Activated T-cell treated with anti-CD3 and anti-CD28 coated beads for 24 hours (primary cell): ENCODE measurements at places on chromosomes 1 and 21.

GRCh38 chr1:7159116-7159781 lies 374.0 kb downstream of the CAMTA1 start:
- DNase-seq, result no peak

DNA sequence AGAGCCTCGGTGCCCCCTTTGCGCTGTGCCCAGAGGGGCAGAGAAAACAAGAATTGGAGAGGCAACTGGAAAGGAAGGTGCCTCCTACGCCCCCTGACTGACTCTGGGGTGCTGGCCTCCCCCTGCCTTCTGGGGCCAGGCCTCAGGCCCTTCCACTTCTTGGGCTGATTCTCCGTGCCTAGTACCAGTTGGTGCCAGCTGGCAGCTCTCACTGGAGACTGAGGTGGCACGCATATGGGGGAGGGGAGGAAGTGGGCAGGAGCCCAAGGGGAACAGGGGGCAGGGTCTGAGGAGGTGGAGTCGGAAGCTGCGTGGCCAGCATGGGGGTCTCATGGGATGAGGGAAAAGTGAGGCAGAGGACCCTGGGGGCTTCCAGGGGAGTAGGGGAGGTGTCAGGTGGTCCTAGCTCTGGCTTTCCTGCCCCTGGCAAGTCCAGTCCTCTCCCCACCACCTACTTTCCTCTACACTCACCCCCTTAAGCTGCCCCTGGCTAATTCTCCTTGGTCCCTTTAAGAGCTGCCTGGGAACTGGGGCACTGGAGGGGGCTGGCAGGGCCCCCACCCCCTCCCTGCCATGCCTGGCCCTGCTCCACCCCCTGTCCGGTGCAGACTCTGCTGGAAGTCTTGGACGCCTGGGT lies 6.5 kb upstream of the SEMA4A start:
- DNase-seq, result no peak

GRCh38 chr1:85857991-85858390 lies 149.8 kb upstream of the ZNHIT6 start:
- no peak for DNase-seq

DNA sequence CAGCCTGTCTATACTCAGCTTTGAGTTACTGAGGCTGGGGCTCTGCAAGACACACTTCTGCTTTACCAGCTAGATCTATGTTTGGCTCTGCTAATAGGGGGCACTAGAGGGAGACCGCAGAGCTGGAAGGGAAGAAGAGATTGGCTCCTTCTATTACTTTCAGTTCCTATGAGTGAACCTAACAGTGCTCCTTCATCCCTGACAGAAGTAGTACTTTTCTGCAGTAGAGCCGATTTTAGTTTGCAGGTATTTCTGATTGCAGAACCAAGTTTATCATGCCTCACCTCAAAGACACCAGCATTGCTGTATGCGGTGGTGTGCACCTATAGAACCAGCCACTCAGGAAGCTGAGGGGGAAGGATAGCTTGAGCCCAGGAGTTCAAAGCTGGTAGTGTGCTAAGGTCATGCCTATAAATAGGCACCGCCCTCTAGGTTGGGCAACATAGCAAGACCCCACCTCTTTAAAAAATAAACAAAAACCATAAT lies 5.7 kb upstream of the ZDHHC18 start:
- DNase-seq, result no peak

- DNase-seq, result no peak
Observed at GRCh38 chr1:169295846-169296245, 71.8 kb downstream of the NME7 start.

DNA sequence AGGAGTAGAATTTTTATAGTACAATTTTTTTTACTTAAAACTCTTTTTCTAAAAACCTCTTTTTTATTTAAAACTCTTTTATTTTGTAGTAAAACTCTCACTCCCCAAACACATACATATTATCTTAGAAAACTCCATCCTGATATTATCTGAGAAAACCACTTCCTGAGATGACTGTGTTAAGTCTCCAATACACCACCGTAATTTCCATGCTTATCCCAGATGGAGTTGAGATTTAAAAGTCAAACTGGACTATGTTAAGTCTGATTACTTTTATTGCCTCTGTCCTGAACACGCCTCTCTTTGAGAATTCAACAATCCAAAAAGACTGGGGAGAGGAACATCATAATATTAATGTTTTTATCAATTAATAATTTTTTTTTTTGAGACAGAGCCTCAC lies 3.7 kb downstream of the SEC16B start:
- DNase-seq, result no peak

- DNase-seq, result no peak
Observed at GRCh38 chr1:9294910-9295636, 2.4 kb downstream of the SPSB1 start.

GRCh38 chr1:244846653-244847052 lies 11.2 kb downstream of the COX20 start:
- no peak for DNase-seq

- no peak for DNase-seq
Observed at GRCh38 chr1:244341455-244342450, 110.0 kb downstream of the ADSS2 start.

DNA sequence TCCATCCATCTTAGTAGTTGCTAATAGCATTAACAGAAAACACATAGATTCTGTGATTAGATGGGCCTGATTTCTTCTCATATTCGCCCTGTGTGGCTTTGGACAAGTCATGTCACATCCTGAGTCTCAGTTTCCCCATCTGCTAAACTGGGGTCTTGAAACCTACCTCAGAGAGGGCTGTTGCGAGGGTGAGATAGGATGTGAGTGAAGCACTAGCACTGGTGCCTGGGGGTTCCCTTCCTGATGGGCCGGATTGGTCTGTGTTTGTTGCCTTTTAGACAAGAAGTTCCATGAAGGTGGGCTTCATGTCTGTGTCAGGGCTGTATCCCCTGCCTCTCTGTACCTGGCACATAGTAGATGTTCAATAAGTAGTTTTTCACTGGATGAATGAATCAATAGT lies 3.5 kb upstream of the MAN1C1 start:
- DNase-seq, result no peak

DNA sequence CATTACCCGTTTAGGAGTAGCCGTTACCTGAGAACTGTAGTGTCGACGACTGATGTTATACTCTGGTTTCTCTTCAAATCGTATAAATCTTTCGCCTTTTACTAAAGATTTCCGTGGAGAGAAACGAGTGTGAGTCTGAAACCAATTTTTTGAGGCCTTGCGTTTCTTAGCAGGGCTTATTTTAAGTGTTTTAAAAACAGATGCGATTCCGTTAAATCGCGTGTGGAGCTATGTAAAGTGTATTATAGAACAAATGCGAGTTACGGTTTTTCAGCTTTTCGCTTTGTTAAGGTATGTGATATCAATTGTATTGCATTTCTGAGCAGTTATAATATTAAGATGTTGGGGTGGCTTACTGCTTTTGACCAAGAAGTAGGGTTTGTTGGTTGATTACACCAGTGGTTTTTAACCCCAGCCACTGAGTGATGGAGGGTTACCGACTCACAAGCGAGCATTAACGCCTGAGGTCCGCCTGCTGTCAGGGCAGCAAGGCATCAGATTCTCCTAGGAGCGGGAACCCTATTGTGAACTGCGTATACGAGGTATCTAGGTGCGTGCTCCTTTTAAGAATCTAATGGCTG lies 18.0 kb downstream of the KIAA2013 start:
- DNase-seq, result peak; percentile 73

DNA sequence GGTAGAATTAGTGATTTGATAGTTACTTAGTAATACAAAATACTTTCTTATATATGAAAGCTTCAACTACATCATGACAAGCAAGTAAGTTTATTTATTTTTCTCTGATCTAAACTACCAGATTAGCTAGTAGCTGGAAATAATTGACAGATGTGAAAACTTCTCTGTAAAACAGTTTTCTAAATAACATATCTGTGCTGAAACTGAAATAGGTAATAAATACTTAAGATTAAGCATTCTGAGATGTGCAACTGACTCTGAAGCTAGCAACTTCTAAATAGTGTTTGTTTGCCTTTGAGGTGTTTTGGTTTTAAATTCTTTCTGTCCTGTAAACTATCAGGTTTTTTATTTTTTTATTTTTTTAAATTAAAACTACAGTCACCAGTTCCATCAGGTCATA lies 18.5 kb upstream of the LHX8 start:
- DNase-seq, result no peak

- DNase-seq, result no peak
Observed at GRCh38 chr1:222910699-222911098, 95.9 kb downstream of the DISP1 start.

- no peak for DNase-seq
Observed at GRCh38 chr1:111988743-111989453, 570 bp downstream of the KCND3 start.

DNA sequence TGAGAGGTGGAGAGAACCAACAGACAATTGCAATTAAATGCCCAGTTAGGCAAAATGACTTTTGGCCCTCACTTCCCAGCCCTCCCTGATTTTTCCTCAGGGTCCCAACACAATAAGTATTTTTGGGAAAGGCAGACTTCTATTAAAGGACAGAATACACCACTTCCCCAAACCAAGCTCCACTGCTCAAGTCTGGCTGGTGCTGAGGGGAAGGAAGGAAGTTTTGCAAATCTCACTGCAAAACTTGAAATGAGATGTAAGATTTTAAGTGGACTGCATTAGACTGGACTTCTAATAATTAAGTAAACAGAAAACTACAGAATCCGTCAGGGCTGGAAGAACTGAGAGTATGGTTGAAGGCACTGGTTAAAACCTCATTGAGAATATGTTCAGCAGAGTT lies 32.2 kb upstream of the CD1D start:
- DNase-seq, result no peak

GRCh38 chr1:109488696-109489095 lies 5.0 kb downstream of the ATXN7L2 start:
- DNase-seq, result no peak

- no peak for DNase-seq
Observed at GRCh38 chr1:234683861-234684632, 74.1 kb upstream of the IRF2BP2 start.

DNA sequence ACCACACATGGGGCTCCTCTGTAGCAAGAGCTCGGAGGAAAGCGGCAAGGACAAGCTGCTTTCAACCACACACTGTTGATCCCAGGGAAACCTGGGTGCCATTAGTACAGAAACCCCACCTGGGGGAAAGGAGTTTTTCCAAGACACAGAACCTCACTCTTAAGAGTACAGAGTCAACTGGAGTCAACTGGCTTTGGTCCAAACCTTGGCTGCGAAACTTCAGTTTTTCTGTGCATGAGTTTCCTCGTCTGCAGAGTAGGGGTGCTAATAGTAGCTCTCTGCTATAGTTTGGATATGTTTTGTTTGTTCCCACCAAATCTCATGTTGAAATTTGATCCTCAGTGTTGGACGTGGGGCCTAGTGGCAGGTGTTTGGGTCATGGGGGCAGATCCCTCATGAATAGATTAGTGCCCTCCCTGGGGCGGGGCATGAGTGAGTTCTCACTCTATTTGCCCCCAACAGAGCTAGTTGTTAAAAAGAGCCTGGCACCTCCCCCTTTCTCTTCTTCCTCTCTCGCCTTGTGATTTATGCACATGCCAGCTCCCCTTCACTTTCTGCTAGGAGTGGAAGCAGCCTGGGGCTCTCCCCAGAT lies 161.1 kb downstream of the PIGK start:
- DNase-seq, result no peak

- no peak for DNase-seq
Observed at GRCh38 chr1:111101854-111102642, 37.8 kb downstream of the DRAM2 start.

GRCh38 chr1:23376890-23377811 lies 7.5 kb upstream of the ZNF436 start:
- DNase-seq, result no peak

DNA sequence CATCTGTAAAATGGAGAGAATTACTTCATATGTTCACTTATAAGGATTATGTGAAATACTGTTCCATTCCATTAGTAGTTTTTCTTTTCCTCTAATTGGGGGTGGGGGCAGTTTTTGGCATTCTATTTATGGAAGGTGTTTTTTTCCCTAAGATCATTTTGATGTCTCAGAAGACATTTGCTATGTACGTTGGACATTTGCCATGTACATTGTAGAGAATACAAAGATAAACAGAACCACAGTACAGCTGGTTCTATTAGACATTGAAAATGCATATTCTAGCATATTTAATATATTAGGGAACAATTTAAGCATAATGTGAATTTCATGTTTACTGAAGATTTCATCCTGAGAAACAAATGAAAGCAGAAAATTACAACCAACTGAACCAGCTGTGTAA lies 98.5 kb downstream of the PTBP2 start:
- no peak for DNase-seq

GRCh38 chr1:67274623-67275325 lies 32.9 kb upstream of the IL12RB2 start:
- DNase-seq, result no peak

GRCh38 chr1:185487936-185488335 lies 170.9 kb upstream of the IVNS1ABP start:
- no peak for DNase-seq

DNA sequence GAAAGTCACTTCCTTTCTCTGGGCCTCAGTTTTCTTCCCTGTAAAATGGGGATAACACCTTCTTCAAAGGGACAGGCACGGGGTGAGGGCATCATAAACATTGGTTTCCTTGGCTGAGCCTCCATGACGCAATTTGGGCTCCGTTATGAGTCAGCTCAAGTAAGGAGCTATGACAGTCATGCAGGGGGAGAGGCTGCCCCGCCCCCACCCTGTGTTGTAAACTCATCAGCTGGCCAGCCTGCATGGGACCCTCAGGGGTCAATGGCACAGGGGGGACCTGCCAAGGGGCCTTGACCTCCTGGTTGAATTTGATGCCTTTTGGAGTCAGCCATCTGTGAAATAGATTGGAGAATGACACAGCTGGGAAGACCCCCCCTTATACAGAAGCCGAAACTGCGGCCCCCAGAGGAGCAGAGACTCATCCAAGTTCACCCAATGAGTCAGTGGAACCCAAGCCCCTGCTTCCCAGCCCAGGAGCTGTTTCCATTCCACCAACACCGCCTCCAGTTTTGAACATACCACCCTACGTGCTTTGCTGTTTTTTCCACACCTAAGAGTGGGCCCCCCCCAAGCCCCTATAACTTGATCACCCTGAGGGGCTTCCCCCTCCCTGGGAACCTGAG lies 36.8 kb upstream of the RUNX3 start:
- DNase-seq, result peak; percentile 70

DNA sequence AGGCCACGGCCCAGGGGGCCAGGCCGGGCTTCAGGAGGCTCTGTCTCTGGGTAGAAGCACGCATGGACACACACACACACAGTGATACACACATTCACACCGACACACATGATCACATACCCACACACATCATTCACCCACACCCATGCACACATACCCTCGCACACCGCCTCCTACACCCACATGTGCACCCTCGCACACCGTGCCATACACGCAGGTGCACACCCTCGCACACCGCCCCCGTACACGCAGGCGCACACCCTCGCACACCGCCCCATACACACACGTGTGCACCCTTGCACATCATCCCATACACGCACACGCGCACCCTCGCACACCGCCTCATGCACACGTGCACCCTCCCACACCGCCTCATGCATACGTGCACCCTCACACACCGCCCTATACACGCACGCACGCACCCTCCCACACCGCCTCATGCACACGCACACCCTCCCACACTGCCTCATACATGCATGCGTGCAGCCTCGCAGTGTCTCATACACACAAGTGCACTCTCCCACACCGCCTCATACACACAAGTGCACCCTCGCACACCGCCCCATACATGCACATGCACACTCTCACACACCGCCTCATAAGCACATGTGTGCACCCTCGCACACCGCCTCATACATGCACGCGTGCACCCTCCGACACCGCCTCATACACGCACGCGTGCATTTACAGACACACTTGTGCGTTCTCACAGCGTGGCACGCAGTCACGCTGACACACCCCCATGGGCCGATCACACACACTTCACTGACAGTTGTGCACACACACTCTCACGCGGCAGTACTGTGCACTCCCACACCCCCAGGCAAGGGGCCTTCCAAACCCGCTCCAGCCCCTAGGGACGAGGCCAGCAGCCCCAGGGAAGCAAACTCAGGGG lies 128.1 kb downstream of the SIK1 start:
- no peak for DNase-seq
